GF-D8 (cell line): ENCODE measurements at places on chromosomes 7 and 10.

- no peak for DNase-seq
Observed at GRCh38 chr7:80923211-80923612, 4.4 kb upstream of the SEMA3C start.

DNA sequence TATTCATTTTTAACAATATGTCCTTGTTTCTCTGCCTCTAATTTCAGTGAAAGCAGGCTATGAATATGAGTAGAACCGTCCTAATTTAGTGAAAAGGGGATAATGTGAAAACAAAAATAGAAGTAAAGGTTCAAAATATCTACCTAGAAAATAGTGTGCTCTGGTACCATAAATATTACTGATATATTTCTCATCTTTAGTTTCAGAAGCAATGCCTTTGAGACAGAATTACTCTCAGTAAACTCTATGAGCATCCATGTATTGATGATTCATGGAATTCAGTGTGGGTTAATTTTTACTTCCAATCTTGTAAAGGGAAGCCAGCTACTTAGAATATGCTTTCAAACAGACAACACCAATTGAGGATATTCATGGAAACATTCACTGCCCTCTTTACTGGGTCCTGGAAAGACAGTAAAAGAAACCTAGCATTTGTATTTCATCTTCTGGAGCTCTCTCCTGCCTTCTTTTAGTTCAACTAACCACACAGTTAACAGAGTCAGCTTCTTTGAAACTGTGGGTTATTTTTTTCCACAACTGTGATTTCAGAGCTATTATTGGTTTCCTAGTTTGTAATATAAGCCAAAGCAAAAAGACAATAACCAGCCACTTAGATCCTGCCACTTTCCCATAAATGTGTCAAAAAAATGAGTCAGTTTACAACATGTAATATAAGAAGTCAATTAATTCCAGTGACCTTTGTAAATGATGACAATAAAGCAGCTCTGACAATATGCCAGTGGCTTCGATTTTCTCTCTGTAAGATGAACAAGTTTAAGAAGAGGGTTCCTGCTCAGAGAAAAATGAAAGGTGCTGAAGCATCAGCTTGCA, 1.7 kb downstream of the LRRN3 start:
- DNase-seq = no peak

GRCh38 chr7:151987748-151988529, 31.7 kb downstream of the GALNTL5 start:
- no peak for DNase-seq

DNA sequence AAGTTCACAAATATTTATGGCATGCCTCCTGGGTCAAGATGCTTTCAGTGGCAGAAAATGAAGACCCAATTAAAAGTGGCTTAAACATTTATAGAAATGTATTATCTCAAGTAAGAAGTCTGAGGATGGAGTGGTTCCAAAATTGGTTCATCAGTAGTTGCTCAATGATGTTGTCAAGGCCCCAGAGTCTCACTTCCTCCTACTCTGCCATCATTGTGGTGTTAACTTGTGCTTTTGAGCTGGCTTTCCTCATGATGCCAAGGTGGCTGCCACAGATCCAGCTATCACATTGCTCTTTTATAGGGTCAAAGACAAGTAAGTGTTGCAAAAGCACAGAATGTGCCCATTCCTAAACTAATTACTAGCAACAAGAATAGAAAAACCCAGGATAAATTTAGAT, 404.6 kb upstream of the NRP1 start:
- no peak for DNase-seq

DNA sequence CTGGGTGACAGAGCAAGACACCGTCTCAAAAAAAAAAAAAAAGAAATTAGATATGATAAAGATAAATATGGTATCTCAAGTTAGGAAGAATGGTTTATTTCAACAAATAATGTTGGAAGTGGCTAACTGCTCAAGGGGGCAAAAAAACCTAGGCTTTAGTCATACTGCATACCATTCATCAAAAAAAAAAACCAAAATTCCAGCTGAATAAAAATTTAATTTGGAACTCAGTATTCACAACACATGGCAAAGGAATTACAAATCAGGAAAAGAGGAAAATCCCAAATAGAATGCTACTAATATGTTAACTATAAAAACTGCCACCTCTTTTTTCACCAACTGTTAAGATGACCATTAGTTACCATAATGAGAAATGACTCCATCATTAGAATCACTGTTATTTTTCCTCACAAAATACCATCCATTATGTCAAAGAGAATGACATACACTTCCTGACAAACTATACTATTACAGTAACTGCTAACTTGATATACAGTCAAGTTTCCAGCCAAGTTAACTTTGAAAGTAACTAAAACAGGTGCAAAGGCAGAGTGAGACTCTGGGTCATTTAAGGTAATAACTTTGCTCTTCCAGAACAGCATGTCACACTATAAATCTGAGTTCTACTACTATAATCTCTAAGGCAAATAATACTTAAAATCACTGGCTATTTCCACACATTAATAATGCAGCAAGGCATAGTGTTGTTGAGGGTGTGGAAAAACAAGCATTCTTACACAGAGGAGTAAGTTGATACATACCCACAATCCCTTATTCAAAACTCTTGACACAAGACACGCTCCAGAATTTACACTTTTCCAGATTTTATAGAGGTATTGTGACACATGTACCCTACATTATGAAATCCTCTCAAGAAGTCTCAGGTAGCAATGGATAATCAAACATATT, 10.2 kb downstream of the KBTBD2 start:
- DNase-seq = no peak
